ENCODE measurements at places on chromosomes 13 and 19.

DNA sequence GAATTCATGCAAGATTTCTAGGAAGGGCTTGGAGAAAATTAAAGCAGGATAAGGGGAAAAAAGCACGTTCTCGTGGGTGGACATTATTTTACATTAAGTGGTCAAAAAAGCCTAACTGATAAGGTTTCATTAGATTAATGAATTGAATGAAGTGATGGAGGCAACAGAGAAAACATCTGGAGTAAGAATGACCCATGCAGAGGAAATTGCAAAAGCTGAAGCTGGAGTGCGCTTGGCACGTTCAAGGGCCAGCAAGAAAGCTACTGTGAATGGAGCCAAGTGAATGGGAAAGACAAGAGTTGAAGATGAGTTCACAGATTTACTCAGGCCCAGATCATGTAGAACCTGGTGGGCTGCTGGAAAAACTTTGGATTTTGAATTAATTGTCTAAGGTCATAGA, 777.9 kb downstream of the DACH1 start:
- no peak for DNase-seq

DNA sequence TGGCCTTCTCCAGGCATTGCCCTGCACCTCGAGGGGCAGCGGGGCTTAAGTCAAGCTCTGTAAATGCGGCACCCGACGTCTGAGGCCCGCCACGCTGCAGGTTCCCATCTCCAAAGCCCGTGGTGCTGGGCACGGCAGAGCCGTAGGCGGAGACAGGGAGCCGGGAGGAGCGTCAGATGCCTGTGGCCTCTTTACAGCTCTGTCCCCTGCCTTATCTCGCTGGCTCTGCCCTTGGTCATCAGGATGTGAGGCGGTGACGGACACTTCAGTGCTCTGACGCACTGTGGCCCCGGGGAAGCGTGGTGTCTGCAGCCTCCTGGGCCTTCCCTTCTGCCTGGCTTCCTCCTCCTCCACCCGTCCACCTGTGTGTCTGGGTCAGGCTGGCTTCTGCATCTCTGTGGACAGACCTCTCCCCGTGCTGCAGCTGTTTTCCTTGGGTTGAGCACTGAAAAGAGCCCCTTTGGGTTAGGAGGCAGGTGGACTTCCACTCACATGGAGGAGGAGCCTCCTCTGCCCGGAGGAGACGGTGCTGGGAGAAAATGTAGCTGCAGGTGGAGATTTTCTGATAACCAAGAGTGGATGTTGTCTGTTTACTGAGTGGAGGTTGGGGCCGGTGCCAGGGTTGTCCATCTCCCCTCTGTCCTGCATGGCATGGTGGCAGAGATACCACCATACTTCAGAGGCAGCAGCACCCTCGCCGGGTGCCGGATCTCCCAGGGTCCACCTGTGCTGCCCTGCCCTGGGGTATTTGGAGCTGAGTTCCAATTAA, 14.6 kb downstream of the MCF2L start:
- DNase-seq, result no peak

DNA sequence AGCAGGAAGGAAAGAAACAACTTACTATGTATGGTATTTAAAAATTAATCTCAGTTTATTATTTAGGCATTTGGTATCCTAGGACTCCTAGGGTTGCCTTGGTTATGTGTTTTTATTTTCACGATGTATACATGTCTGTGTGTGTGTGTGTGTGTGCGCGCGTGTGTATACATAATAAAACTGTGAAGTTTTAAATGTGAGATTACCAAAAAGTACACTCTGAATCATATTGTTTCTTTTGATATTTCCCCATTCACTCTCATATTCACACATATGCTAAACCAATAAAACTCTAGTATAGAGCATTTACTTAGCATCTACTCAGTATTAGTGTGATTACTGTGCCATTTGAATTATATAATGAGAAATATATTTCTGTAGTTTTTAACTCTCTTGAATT, 30.8 kb upstream of the NDFIP2 start:
- no peak for DNase-seq

DNA sequence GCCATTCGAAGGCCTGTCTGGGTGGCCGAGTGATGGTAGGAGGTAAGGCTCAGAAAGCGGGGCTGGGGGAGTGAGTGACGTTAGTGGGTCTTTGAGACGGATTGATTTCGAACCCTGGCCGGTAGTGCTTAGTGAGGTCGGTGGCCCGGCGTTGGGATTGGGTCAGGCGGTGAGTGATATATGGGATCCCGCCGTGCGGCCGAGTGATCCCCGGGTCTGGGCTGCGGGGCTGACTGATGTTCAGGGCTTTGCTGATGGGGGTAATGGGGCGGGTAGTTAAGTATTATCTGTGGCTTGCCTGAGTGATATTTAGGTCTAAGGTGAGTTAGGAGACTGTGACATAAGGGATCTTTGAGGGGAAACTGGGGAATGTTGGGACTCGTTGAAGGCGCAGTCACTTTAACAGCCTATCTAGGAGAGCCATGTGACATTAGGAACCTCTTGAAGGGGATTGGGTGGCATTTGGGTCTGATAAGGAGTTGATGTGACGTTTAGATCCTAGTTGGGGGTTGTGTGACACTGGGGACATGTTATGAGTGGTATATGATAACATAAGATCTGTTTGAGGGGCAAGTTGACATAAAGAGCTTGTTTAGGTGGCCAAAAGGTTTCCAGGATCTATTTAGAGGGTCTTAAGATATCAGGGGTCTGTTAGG, 543 bp downstream of the PSMC4 start:
- no peak for DNase-seq

- no peak for DNase-seq
Measured at GRCh38 chr19:37941782-37942515, 34.9 kb downstream of the SIPA1L3 start.

DNA sequence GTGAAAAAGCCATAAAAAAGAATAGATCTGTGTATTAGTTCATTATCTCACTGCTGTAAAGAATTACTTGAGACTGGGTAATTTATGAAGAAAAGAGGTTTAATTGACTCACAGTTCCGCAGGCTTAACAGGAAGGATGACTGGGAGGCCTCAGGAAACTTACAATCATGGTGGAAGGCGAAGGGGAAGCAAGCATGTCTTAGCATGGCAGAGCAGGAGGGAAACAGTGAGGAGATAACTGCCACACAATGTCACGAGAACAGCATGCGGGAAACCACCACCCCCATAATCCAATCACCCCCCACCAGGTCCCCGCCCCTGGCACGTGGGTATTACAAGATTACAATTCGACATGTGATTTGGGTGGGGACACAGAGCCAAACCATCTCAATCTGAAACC, 39.1 kb upstream of the EEF1AKMT1 start:
- DNase-seq, result no peak

- no peak for DNase-seq
Measured at GRCh38 chr19:46719629-46720502, 3.0 kb upstream of the PRKD2 start.

- DNase-seq, result no peak
Measured at GRCh38 chr19:47209319-47210179, 21.4 kb downstream of the BBC3 start.

DNA sequence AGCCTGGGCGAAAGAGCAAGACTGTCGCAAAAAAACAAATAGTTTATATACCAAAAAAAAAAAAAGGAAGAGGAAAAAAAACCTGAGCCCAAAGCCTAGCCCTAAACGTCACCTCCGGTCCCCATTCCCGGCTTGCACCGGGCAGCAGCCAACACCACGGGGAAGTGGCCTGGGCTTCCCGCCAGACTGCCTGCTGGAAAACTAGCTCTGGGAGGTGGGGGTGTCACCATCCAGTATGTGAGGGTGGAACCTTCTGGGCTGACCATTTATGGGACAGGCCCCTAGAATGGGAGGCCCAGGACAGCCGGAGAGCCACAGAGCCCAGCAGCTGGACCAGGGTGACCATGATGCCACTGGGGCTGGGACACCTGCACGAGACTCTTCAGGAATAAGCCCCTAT, 37.3 kb downstream of the IL12RB1 start:
- peak; percentile 56 for DNase-seq

DNA sequence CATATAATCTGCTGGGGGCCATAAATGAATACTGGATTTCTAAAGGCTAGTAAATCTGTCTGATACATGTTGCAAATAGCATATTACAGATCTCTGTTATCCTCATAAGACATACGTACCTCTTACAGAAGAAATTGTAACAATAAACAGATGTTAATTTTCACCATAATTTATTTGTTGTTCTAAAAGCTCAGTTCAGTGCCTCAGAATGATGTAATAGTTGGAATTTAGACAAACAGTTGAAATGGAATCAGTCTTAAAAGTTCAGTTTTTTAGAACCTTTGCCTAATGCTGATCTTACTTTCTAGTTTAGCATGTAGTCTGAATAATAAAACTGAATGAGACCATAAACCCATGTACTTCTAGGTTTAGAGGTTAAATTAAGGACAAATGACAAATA, 43.1 kb downstream of the B3GLCT start:
- DNase-seq, result peak; percentile 13

DNA sequence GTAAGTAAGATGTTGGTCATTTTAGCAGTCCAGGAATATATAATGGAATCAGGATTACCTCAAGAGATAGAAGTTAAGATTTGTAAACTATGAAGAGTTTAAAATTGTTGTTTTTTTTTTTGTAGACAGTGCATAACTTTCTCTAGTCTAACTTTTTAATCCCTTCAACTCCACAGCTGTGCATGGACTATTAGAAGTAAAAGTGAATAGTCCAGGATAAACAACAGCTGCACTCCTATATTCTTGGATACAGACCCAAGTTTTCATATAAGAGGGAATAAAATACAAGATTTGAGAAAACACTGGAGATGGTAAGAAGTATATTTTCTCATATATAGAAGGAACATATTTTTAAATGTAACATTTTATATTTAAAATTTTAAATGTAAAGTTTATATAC, 1509.9 kb downstream of the SLITRK5 start:
- DNase-seq, result no peak

DNA sequence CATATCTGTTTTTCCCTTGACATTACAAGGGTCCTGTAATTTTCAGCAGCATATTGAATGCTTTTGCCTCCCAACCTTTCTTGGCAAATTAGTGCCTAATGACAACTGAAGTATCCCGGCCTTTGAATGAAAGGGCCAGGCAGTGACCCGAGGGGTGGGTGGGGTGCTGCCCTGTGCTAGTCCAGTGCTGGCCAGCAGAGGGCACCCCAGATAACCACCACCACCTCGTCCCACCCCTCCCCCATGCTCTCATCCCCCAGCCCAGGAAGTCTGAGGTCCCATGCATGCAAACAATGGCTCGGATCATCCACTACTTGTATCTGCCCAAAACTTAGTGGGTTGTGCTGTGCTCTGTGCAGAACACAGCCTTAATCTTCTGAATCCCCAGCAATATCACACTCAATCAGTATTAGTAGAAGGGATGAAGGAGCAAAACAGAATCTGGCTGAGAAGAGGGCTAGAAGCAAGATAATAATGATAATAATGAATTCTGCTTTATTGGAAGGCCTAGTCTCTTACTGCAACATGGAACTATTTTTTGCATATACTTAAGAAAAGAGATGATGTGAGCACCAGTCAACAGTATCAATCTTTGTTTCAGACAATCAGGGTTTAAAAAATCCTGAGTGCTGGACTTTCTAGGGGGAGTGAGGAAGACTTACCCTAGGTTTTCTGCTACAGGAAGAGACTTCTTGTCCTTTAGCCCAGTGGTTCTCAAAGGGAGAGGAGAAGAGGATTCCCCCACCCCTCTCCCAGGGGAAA, 3.8 kb downstream of the ATP12A start:
- DNase-seq, result peak; percentile 45

DNA sequence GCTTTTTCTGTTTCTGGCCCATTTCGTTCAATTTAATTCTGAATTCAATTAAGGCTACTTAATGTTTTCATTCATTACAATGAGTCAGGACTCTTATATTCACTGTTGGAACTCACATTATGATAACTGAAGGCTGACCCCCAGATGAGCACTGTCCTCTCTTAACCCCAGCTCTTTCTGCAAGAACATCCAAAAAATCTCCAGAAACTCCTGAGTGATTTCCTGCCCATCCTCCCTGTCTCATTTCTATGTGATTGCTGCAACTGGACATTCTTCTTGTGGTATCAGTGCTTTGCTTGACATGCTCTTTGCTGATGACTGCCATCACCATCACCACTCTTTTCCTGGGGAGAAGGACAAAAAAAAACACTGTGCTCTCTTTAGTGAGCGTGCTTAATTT, 240.3 kb downstream of the SPRY2 start:
- DNase-seq, result peak; percentile 44

GRCh38 chr19:41934849-41935374, 6.7 kb upstream of the ERFL start:
- peak; percentile 66 for DNase-seq

- peak; percentile 12 for DNase-seq
Measured at GRCh38 chr13:90084684-90085290, 1262.7 kb upstream of the MIR17HG start.

GRCh38 chr19:6708346-6708745, 12.1 kb downstream of the C3 start:
- no peak for DNase-seq

DNA sequence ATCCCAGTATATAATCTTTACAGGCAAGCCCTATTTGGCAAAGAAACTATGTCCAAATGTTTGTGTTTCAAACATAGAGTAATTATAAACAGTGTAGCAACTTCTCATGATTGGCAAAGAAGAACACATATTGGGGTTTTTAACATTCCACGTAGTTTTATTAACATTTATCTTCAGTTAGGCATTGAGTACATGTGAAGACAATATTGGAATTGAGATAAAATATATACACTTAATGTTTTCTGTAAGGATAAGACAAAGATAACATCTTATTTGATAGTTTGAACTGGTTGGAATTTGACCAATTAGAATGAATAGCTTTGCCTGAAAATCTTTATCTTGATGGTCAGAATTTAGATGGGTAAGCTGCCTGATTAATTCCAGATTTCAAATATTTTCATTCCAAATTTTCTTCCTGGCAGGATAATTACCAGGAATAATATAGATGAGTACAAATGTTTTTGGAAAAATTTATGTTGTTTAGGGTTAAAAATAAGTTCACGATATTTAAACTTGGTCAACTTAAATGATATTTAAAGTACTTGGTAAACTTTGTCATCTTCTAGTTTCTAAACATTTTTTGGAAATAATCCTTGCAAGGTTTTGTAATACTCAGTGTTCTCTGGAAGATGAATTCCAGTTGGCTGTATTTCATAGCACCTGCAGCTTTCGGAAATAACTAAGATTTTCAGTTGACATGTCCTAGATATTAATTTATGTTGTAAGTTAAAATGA, 536.5 kb upstream of the SPRY2 start:
- no peak for DNase-seq

DNA sequence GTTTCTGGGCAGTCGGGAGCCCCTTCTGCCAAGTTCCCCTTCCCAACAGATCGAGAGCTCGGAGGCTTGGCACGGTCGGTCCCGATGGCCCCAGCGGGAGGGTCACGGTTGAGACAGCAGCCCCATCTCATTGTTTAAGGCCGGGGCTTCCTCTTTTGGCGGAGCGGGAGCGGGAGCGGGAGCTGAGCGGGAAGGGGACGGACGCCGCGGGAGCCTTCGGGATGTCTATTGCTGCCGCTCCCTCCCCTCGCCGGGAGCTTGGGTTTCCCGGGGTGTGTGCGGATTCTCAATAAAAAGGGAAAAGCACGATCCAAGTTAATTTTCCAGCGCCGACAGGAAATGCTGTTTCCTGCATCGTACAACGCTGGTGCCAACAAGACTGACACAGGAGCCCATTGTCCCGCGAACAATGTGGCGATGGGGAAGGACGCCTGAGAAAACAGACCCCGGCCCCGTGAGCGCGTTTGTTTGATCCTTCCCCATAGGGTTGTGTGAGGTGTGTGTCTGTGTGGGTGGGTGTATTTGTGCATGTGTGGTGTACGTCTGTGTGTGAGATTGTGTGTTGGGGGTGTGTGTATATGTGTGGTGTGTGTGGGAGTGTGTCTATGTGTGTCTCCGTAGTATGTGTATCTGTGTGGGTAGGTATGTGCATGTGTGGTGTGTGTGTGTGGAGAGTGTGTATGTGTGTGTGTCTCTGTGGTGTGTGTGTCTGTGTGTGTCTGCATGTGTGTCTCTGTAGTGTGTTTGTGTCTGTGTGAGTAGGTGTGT, 36.3 kb upstream of the FLT1 start:
- peak; percentile 33 for DNase-seq

Measured in cardiac fibroblast (primary cell).